ENCODE measurements at places on chromosomes 12 and 14.

GRCh38 chr14:94921456-94921855 lies 151.5 kb upstream of the GSC start:
- DNase-seq = no peak

GRCh38 chr12:45674181-45674977 lies 55.1 kb upstream of the ARID2 start:
- DNase-seq = no peak

DNA sequence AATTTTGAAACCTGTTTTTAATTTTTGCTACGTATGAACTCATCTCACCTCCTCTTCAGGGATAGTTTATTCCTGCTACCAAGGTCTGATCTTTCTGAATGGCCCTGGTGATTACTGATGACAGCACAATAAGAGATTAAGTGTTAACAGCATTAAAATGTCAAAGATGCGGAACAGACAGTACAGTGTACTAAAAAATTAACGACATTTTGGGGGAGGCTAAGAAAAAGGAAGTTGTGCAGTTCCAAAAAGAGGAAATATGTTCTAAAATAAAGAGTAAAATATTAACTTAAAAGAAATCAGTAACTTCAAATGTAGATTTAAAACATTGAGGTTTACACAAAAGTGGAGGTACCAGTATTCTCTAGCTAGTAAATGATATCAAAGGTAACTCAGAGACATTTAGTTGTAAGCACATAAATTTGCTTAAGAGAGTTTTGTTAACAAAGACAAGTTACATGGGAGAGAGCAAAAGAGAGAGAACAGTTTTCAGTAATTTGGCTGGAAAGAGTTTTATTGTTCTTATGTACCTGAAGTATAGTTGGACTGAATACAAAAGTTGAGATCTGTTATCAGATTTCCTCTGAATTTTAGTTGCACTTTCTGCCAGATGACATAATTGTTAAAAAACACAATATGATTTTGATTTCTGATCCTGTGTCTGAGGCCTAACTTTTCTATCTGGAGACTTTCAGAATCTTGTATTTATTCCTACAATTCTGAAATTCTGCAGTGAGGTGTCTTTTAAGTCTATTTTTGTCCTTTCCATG lies 4.2 kb upstream of the CLECL1 start:
- DNase-seq = no peak

GRCh38 chr12:117547209-117547608 lies 185.8 kb upstream of the NOS1 start:
- DNase-seq = no peak

DNA sequence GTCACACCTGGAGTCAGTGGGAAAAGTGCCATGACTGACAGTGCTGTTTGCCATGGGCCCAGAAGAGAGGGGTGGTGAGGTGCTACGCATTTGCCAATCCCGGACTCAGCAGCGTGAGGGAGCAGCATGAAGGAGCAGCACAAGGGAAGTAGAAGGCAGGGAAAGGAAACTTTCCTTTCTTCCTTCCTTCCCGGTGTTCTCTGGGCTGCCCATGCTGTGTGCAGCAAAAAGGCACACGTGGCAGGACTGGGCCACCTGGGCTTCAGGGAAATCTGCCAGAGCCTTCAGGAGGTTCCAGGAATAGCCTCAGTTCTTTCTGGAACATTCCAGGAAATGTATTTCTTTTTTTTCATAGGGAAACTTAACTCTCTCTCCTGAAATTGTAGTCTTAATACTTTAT lies 23.0 kb downstream of the TRIM9 start:
- DNase-seq = no peak

DNA sequence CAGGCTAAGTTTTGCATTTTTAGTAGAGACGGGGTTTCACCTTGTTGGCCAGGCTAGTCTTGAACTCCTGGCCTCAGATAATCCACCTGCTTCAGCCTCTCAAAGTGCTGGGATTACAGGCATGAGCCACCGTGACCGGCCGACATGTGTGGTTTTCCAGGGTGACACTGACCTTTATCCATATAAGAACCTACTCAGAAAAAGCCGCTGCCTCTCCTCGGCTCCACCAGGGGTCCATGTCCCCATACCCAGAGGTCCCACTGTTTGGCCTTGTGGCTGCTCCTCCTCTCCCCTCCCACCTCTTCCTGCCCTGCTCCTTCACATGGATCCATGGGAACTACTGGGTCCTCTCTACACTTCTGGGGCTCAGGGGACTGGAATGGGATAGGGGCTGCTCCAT lies 64.6 kb downstream of the PTPN21 start:
- no peak for DNase-seq

- no peak for DNase-seq
Measured at GRCh38 chr12:1657688-1658087, 28.7 kb downstream of the WNT5B start.

- DNase-seq = no peak
Measured at GRCh38 chr12:29547864-29548263, 50.4 kb upstream of the OVCH1 start.

DNA sequence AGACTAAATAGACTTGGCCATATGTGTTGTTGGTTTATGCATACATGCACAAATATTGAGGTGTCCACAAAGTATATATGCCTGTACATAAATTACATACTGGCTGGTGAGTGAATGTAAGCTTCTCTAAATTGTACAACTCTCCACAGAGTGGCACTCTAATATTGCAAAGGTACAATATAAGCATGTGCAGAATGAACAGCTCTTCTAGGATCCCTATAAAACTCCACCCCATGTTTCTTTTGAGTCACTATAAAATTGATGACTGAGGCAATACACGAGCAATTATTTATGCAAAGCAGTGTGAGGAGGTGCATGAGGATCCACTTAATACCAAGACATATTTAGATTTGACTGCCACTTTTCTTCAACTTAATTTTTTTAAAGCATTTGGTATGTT lies 172.2 kb downstream of the NAV3 start:
- DNase-seq = no peak
